ENCODE measurements at places on chromosomes 7 and 10.

DNA sequence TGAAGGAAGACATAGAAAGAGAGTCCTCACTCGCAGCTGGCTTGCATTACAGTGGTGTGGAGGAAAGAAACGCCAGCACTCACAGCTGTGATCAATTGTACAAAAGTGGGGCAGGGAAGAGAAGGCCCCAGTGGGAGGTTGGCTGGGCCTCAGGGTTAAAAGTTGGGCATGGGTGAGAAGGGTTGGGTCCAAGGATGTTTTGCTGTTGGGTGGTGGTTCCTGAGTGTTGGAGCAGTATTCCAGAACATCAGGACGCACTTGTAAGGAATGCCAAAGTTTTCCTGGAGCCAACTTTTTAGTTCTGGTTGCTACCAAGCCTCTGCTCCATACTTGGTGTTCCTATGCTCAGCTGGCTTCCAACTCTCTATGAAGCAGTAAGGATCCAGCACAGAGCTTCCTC lies 55.4 kb upstream of the MKRN1 start:
- DNase-seq: no peak

GRCh38 chr10:77320971-77321471 lies 316.6 kb downstream of the KCNMA1 start:
- no peak for DNase-seq

DNA sequence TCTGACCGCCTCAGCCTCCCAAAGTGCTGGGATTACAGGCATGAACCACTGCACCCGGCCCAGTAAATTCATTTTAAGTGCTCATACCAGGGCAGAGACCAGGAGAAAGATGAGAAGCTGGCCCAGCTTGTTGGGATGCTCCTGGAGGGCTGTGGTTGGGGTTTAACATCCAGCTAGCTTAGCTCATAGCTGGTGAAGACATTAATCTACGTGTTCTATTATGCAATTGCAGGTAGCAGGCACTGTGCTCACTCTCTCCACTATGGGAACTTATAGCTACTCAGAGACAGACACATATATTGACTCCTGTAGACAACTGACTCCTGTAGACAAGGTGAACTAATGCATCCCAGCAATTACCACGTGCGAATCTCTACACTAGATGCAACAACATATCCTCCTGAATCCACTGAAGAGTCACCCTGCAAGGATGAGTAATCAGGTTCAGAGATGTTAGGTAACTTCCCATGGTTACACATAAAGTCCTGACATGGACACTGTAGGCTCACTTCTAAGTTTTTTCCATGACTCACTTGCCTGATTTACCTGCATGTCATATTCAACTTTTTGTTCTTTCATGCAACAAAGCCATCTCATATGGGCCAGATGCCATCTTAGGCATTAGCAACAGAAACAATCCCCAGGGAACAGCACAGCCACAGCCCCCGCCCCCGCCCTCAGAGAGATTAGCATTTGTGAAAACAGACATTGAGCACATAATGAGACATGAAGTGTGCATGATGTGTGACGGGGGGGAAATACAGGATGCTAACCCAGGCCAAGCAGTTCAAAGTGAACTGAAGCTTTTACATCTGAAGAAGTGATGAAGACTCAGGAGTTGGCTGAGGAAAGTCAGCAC lies 37.2 kb downstream of the ERLIN1 start:
- no peak for DNase-seq

DNA sequence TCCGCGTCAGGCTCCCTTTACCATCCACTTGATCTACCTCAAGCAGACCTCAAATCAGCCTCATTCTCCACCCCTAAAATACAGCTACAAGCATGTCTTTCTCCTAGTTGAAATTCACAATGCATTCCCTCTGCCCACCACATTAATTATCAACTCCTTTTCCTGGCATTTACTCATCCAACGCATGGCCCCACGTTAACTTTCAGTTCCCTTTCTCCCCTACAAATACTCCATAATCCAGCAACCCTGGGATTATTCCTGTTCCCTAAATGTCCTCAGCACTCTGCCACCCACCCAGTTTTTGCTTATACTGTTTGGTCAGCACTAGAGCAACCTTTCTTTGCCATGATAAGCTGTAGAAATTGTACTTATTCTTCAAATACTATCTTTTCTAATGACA lies 5.7 kb upstream of the VIM start:
- DNase-seq: no peak

DNA sequence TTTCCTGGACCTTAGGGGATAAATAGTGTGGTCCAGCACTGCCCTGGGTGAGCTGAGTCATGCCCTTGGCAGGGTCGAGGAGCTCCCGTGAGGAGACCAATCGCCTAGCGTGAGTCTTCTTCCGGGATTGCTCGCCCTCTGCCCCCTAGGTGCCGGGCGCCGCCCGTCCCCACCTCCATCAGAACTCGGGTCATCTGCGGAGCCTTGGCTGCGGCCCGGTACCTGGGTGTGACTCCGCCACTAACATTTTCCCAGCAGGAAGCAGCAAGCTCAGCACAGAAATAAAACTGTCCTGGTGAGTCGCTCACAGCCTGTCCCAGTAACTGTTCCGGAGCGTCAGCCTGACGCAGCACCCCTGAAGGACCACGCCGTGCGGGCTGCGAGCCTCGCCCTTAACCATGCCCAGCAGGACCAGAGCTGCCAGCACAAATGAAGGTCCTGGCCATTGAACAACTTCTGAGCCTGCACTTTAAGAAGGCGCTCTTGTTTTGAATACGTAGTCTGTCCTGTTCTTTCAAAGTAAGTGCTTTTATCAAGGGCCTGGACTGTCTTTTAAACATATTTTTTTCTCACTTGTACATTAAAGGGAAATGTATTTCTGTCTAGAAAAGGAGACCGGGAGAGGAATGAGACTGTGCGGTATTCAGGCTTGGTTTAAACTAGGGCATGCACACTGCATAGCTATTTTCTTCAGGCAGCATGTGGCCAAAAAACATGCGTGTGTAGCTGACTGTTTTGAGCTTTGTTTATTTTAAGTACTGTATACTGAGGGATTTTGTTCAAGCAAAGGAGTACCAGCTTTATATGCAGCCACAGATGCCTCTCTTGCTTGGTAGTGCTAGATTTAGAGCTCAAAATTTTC lies 136.7 kb downstream of the HECW1 start:
- DNase-seq: no peak

DNA sequence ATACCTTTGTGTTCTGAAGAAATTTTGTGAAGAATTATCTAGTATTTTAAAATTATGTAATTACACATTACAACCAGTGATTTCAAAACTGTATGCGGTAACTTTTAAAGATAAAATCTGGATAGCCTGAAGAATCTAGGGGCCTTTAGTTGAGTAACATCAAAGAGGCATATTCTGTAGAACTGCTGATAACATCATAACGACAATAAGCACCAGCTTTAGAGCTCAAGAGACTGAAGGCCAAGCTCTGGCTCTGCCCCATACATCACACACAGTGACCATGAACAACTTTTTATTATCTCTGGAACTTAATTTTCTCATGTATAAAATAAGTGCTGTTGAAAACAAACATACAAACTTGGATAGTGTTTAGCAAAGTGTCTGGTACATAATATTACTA lies 121.1 kb upstream of the RHOBTB1 start:
- no peak for DNase-seq

DNA sequence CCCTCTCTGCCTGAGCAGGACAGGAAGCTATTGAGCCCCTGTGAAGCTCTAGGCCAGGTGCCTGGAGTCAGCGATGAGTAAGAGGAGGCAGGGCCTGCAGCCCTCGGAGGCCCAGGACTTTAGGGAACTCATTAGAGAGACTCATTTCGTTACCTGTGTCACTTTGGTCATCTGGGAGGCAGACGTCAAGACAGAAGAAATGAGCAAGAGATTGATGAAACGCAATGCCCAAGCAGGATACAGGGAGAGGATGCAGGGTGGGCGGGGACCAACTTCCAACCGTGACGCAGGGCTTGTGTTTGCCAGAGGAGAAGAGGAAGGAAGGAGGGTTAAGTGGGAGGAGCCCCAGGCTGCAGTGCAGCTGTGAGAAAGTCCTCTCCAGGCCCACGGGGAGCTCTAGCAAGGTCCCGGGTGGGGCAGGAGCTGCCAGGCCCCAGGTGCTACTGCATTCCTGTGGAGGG lies 26.4 kb upstream of the GNA12 start:
- DNase-seq: no peak

- DNase-seq: no peak
Measured at GRCh38 chr10:75439811-75440210, 8.4 kb downstream of the LRMDA start.

- DNase-seq: no peak
Measured at GRCh38 chr10:76874176-76874575, 763.4 kb downstream of the KCNMA1 start.

GRCh38 chr7:7953806-7954205 lies 14.8 kb upstream of the GLCCI1 start:
- DNase-seq: no peak

GRCh38 chr10:101141616-101142532 lies 10.8 kb downstream of the TLX1 start:
- peak; percentile 68 for DNase-seq

- DNase-seq: no peak
Measured at GRCh38 chr10:9515922-9516321, 1461.4 kb downstream of the GATA3 start.

- no peak for DNase-seq
Measured at GRCh38 chr7:74138334-74138867, 35.8 kb upstream of the EIF4H start.

GRCh38 chr7:107953924-107954303 lies 49.0 kb downstream of the LAMB1 start:
- DNase-seq: no peak

Data from activated CD8-positive, alpha-beta memory T cell treated with anti-CD3 and anti-CD28 coated beads for 1 hour (primary cell).